NCI-H1092 treated with DMSO at 0.1 percent for 48 hours (cell line): ENCODE measurements at places on chromosomes 1 and 21.

GRCh38 chr21:41342035-41342434, 19.8 kb upstream of the MX2 start:
- DNase-seq, result no peak

DNA sequence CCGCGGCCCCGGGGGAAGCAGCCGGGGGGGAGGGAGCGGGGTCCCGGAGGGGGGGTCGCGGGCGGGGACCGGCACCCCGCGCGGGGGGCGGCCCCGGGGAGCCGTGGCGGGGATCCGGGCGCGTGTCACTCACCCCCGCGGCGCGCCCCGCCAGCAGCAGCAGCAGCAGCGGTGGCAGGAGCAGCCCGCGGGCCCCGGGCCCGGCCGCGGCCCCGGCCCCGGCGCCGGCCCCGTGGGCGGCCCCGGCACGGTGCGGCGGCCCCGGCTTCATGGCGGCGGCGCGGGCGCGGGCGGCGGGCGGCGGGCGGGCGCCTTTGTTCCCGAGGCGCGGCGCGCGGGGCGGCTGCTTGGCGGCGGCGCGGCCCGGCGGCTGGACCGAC, 252 bp downstream of the SDC3 start:
- DNase-seq, result no peak

GRCh38 chr1:17186216-17186909, 18.6 kb upstream of the PADI1 start:
- DNase-seq, result no peak

- DNase-seq, result no peak
Observed at GRCh38 chr1:157348538-157349480, 203.5 kb downstream of the FCRL5 start.

- no peak for DNase-seq
Observed at GRCh38 chr1:15808955-15809354, 1.5 kb upstream of the UQCRHL start.

DNA sequence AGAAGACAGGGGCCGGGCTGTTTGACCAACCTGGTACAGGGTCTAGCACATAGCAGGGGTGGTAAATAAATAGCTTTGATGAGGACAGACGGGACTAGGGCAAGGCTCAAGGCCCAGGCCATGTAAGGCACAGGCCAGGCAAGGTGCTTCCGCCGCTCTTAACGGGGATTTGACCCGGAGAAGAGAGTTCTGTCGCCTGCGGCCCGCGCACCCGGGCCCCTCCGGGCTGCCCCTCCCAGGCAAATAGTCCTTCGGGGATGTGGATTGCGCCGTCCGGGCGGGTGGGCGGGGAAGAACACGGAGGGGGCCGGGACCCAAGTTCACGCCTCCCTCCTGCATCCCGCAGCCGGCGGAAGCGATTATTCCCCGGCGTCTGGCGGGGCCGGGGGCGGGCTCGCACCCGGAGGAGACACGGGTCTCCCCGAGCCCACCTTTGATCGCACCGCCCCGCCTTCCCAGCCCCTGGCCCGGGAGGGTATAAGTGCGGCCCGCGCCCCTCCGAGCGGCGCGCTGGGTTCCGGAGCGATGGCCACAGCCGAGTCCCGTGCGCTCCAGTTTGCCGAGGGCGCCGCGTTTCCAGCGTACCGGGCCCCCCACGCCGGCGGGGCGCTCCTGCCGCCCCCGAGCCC, at the start of gene MIXL1:
TSS of gene MIXL1 (plus strand) at position 508 of the 629 bp plus-strand sequence. CDS start at position 526, 18 bp downstream.
- DNase-seq, result no peak

DNA sequence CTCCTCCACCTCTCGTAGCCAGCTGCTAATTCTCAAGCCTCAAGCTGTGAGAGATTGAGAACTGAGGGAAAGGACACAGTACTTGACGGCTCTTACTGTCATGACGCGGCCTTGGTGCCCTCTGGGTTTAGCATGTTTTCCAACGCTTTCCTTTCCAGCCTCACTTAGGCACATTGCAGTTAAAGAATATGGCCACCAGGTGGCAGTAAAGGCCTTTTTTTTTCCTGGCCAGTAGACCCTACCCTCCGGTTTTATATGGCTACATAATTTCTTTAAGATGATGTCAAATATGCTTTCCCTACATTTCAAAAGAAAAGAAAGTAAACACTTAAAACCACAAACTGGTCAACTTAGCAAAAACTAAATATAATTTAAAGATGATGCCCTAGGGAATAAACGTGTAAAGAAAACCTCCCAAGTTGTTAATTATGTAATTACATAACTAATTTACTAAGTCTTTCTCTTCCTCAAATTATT, 56.8 kb upstream of the PRDX6 start:
- DNase-seq, result peak; percentile 67

DNA sequence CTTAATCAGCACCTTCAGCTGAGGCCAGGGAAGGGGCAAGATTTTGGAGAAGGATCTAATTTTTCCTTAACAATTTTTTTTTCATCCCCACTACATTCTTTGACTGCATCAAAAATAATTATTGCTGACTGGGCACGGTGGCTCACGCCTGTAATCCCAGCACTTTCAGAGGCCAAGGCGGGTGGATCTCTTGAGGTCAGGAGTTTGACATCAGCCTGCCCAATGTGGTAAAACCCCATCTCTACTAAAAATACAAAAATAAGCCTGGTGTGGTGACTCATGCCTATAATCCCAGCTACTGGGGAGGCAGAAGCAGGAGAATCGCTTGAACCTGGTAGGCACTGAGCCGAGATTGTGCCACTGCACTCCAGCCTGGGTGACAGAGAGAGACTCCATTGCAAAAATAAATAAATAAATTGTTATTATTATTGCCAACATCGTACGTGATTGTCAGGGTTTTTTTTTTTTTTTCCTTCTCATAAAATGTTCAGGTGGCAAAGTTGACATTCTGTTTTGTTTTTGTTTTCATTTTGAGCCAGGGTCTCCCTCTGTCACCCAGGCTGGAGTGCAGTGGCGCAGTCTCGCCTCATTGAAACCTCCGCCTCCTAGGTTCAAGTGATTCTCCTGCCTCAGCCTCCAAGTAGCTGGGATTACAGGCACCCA, 37.3 kb upstream of the MORC3 start:
- no peak for DNase-seq

GRCh38 chr21:45258466-45258865, 29.2 kb downstream of the POFUT2 start:
- DNase-seq, result no peak

DNA sequence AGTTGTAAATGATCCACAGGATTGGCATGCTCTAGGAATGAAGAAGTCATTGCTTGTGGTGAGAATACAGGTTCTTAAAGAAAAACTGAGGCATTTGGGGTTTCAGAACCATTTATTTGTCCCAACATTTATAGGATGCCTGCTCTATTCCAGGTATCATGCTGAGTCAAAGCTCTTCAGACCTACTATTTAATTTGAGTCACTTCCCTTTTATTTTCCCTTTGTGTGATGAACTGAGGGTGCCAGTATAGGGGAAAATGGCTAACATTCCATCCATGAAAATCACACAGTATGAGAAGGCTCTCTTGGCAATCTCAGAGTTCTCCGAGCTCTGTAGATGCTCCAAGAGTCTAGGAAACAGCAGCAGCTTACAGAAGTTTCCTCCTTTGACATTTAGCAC, 110.4 kb downstream of the RNF220 start:
- DNase-seq, result no peak

DNA sequence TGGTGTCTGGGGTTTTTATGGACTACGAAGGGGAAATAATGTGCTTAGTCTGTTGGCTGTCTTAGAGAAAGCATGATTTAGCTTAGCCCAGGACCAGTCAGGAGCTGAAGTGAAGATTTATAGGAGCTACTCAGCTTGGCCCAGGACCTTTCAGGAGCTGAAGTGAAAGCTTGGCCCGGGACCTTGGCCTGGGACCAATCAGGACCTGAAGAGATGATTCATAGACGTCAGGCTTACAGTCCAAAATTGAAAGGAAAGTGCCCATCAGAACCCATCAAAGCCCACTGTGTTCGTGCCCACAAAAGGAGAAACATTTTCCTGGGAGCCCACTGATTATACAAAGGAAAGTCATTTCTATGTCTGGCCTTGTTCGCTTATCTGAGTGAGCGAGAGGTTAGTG, 35.6 kb downstream of the MSTO1 start:
- no peak for DNase-seq

- DNase-seq, result no peak
Observed at GRCh38 chr1:107623431-107623830, 341.5 kb downstream of the VAV3 start.

DNA sequence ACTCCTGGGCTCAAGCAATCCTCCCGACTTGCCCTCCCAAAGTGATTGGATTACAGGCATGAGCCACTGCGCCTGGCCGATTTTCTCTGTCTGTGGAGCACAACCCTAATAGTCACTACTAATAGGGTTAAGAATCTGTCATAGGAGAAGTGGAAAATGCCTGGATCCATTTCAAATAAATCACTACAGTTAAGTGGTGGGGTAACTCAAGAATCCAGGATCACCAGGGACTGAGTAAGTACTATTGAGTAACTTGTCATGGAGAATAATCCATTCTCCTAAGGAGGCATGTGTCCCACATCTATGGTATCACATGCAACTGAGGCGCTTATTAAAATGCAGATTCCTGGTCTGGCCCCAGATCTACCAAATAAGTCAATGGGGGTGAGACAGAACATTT, 53.2 kb downstream of the OPTC start:
- DNase-seq, result no peak

- DNase-seq, result no peak
Observed at GRCh38 chr1:169957884-169958283, 64.2 kb upstream of the SCYL3 start.

DNA sequence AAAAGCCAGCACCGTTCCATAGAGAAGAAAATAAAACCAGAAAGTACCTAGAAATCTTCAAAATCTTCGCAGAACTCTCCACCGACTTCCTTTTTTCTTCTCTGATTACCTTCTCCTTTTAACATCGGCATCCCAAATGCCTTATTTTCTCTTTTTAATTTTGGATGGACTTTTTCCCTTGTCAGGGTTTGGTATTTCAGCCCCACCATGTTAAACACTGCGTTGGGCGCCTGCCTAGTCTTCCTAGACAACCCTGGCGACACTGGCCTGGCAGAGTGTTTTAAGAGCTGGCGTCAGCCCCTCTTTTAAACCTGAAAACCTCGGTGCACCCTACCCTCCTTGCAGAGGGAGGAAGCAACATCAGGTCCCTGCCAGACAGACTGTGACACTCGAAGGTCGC, 66.0 kb upstream of the EFHD2 start:
- peak; percentile 64 for DNase-seq

DNA sequence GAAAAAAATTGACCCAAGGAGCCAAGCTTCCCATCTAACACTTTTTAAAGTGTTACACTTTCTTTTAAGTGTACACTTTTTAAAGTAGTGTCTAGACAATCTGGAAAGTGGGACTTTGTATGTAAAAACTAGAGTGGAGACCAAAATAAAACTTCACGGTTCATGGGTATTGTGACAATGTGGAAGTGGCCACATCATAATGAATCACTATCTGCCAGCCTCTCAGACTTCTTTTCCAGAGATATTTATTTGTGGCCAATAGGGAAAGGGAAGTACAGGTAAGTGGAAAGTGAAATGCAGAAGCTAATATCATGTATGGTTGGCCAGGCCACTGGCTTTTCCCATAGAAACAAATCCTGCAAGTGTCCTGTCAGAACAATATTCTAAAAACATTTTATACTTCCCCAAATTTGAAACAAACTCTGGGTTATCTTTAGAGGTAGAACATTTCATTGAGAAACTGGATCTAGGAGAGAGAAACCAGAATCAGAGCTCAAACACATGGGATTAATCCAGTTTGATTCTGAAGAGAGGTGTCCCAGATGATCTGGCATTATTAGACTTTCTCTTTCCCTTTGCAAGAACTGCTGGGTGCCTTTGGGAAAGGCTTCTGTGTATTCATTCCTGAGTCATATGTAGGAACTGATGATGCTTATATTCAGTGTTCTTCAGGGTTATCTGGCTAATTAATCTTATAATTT, 2.0 kb downstream of the TNFSF18 start:
- DNase-seq, result no peak

DNA sequence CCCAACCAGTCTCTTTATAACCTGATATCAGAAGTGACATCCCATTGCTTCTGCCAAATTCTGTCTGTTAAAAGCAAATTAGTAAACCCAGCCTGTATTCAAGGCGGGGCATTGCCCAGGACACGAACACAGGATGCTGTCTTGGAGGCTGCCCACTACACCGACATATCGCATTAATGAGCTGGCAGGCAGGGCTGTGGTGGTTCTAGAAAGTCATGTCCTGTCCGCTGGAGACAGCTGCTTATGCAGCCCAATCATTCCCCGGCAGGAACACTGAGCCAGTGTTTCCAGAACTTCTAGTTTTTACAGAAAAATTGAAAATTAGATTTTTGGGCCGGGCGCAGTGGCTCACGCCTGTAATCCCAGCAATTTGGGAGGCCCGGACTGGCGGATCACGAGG, 19.3 kb downstream of the C1orf167 start:
- DNase-seq, result no peak

DNA sequence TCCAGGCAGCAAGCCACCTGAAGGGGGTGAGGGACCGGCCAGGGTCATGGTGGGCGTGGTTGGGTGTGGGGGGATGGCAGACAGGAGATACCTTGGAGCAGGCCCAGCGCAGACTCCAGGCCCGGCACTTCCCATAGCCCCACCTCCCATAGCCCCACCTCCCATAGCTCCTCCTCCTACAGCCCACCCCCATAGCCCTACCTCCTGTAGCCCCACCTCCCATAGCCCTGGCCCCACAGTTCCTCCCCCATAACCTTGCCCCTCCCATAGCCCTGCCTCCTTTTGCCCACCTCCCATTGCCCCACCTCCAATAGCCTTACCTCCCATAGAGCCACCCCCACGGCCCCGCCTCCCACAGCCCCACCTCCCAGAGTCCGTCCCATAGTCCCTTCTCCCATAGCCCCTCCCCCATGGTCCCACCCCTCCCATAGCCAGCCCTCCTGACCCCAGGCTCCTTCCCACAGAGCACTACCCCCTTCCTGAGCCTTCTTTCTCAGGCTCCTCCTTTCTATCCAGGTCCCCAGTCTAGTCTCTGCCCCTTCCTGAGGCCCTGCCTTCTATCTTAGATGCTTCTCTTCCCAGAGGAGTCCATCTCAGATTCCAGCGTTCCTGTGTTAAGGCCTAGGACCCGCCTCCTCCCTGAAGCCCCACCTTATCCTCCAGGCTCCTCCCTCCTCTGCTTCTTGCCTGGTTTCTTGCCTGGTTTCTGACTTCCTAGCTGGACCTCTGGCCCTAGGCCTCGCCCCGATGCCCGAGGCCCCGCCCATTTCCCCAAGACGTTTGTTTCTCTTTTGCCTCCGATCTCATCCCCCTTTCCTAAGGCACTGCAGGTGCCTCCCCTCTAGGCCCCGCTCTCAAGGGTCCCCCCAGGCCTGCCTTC, 46.8 kb downstream of the PTPRU start:
- no peak for DNase-seq
